Tibial nerve (tissue), 4 donors: ENCODE measurements at places on chromosomes 7 and 10. TPM values are rescaled to one million over a fixed set of nuclear protein-coding genes. Genes with fewer than 3 reads are reported as not detected.

GRCh38 chr10:73998929-73999691, 1.2 kb downstream of the VCL start:
- peak; percentile 53 for DNase-seq
- no peaks in the 10 kb centered on the region for H3K36me3 ChIP-seq
- H3K27ac ChIP-seq = peak overlapping the region; percentile 98
- peaks cover 21% of the 10 kb centered on the region for H3K4me1 ChIP-seq

GRCh38 chr7:51611937-51612336, 295.3 kb upstream of the COBL start:
- no peaks in the 10 kb centered on the region for H3K27me3 ChIP-seq
- no peak for DNase-seq
- no peak overlapping the region for H3K4me3 ChIP-seq
- H3K36me3 ChIP-seq = no peaks in the 10 kb centered on the region
- no peaks in the 10 kb centered on the region for H3K4me1 ChIP-seq
- H3K27ac ChIP-seq = no peak overlapping the region

The UCMA gene
- total RNA-seq = not detected

The AOC1 gene
- total RNA-seq = not detected

The LRRC18 gene
- total RNA-seq = not detected

- no peak for DNase-seq
- no peaks in the 10 kb centered on the region for H3K27me3 ChIP-seq
- H3K4me3 ChIP-seq = no peak overlapping the region
- peaks cover 24% of the 10 kb centered on the region for H3K4me1 ChIP-seq
These were observed 105.6 kb downstream of the ARID5B start for GRCh38 chr10:62007145-62007544.

GRCh38 chr7:132972745-132973144, 109.1 kb downstream of the CHCHD3 start:
- no peaks in the 10 kb centered on the region for H3K36me3 ChIP-seq
- DNase-seq = no peak
- no peaks in the 10 kb centered on the region for H3K27me3 ChIP-seq
- no peaks in the 10 kb centered on the region for H3K4me1 ChIP-seq
- no peak overlapping the region for H3K27ac ChIP-seq
- no peak overlapping the region for H3K4me3 ChIP-seq

The CDNF gene
- 1.2 TPM for total RNA-seq

GRCh38 chr10:115026056-115026745, 67.0 kb upstream of the ATRNL1 start:
- no peaks in the 10 kb centered on the region for H3K27me3 ChIP-seq
- no peaks in the 10 kb centered on the region for H3K36me3 ChIP-seq
- no peak for DNase-seq
- H3K27ac ChIP-seq = no peak overlapping the region
- H3K4me3 ChIP-seq = no peak overlapping the region

- H3K36me3 ChIP-seq = no peaks in the 10 kb centered on the region
- no peaks in the 10 kb centered on the region for H3K27me3 ChIP-seq
- no peak for DNase-seq
- H3K4me1 ChIP-seq = no peaks in the 10 kb centered on the region
- H3K27ac ChIP-seq = no peak overlapping the region
These were observed 46.6 kb downstream of the BTRC start for GRCh38 chr10:101400585-101400984.

The TMEM184A gene
- 2.5 TPM for total RNA-seq

GRCh38 chr10:123475466-123475865, 190.7 kb upstream of the GPR26 start:
- DNase-seq = no peak
- no peak overlapping the region for H3K27ac ChIP-seq
- no peaks in the 10 kb centered on the region for H3K27me3 ChIP-seq
- no peak overlapping the region for H3K4me3 ChIP-seq
- no peaks in the 10 kb centered on the region for H3K4me1 ChIP-seq
- H3K36me3 ChIP-seq = no peaks in the 10 kb centered on the region

The ZNF716 gene
- not detected for total RNA-seq

DNA sequence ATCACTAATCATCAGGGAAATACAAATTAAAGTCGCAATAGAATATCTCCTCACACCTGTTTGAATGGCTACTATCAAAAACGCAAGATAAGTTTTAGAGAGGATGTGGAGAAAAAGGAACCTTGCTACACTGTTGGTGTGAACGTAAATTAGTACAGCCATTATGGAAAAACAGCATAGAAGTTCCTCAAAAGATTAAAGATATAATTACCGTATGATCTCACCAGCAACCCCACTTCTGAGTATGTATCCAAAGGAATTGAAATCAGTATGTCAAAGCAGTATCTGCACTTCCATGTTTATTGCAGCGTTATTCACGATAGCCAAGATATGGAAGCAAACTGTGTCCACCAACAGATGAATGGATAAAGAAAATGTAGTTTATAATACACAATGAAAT, 164.4 kb downstream of the ZNF365 start:
- H3K27ac ChIP-seq = no peak overlapping the region
- H3K36me3 ChIP-seq = no peaks in the 10 kb centered on the region
- no peak overlapping the region for H3K4me3 ChIP-seq
- H3K27me3 ChIP-seq = no peaks in the 10 kb centered on the region
- no peak for DNase-seq
- no peaks in the 10 kb centered on the region for H3K4me1 ChIP-seq

DNA sequence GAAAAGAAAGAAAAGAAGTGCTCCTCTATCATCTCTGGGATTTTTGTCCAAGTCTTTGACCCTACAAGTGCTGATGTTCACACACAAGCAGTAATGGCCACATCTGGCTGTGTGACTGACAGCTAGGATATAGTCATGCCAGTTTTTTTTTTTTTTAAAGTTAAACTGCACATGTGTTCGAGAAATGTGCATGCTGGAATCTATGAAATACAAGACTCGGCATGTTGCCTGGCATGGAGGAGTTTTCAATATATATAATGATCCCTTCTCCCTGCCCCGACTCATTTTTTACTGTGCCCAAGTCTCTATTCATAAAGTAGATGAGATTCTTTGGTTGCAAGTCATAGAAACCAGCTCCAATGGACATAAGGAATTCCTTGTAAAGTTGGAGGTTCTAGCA, 60.4 kb upstream of the FGFR2 start:
- no peaks in the 10 kb centered on the region for H3K4me1 ChIP-seq
- H3K36me3 ChIP-seq = no peaks in the 10 kb centered on the region
- DNase-seq = no peak
- H3K27me3 ChIP-seq = no peaks in the 10 kb centered on the region

DNA sequence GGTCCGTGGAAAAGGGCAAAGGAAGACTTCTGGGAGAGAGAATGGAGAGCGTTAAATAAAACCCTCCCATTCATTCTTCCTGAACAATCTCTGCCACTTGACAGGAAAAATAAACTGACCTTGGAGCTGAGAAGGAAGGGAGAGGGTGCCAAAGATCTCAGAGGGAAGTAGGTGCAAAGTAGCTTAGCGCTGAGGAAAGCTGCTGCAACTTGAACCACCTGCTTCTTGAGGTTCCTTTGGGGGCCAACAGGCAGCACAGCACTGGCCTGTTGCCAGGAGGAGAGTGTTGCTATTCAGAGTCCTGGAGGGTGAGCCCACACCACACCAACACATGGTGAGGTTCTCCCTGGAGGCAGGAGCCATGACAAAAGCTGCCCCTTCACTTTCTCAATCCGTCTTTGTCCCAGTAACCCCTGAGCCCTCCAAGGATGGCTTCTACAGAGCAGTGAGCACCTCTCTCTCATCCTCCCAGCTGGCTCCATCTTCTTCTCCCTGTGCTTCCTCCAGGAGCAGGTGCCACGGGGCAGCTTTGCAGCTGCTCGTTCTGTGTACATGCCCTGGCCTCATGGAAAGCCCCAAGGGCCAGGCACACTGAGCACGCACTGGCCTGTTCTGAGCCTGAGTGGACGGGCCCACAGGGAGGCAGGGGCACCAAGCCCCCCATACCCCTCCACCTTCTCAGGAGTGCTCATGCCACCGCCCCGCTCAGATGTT, 101.3 kb downstream of the STRA8 start:
- no peaks in the 10 kb centered on the region for H3K27me3 ChIP-seq
- no peak overlapping the region for H3K27ac ChIP-seq
- H3K4me3 ChIP-seq = no peak overlapping the region
- no peaks in the 10 kb centered on the region for H3K4me1 ChIP-seq
- no peak for DNase-seq

GRCh38 chr7:80147543-80148391, 13.1 kb downstream of the GNAI1 start:
- no peak overlapping the region for H3K4me3 ChIP-seq
- H3K4me1 ChIP-seq = peaks cover 6% of the 10 kb centered on the region
- H3K36me3 ChIP-seq = no peaks in the 10 kb centered on the region
- H3K27me3 ChIP-seq = no peaks in the 10 kb centered on the region

GRCh38 chr10:63133821-63134557, 861 bp downstream of the NRBF2 start:
- no peaks in the 10 kb centered on the region for H3K36me3 ChIP-seq
- peak overlapping the region; percentile 81 for H3K27ac ChIP-seq
- H3K27me3 ChIP-seq = no peaks in the 10 kb centered on the region
- no peak for DNase-seq

- H3K4me3 ChIP-seq = no peak overlapping the region
- no peaks in the 10 kb centered on the region for H3K27me3 ChIP-seq
- no peaks in the 10 kb centered on the region for H3K36me3 ChIP-seq
- no peak for DNase-seq
- H3K27ac ChIP-seq = no peak overlapping the region
These were observed 122.3 kb downstream of the SPDYE5 start for GRCh38 chr7:75614401-75614800.

The H2BK1 gene
- not detected for total RNA-seq

The PKD2L1 gene
- not detected for total RNA-seq

GRCh38 chr7:52507546-52508255, 527.7 kb upstream of the POM121L12 start:
- DNase-seq = no peak
- no peaks in the 10 kb centered on the region for H3K36me3 ChIP-seq
- no peak overlapping the region for H3K4me3 ChIP-seq
- H3K27me3 ChIP-seq = no peaks in the 10 kb centered on the region
- H3K27ac ChIP-seq = no peak overlapping the region

DNA sequence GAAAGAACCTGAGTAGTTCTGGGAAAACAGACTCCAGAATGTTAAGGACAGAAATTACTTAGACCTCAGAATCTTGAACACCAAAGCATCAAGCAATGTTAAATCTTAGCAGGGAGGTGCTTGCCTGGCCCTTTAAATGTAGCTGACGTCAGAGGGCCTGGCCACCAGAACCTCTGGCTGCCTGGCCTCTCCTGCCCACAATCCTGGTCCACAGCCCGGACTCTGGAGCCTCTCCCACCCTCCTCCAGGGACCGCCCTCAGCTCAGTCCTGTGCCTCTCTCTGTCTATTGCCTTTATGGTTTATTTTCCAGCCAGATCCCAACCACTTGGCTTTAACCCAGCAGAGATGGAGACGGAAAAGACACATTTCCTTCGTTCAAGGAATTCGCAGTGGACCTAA, 42.2 kb upstream of the EGR2 start:
- H3K27ac ChIP-seq = no peak overlapping the region
- no peaks in the 10 kb centered on the region for H3K27me3 ChIP-seq

GRCh38 chr10:92901819-92902251, 53.5 kb downstream of the EXOC6 start:
- no peak overlapping the region for H3K27ac ChIP-seq
- peaks cover 11% of the 10 kb centered on the region for H3K36me3 ChIP-seq
- no peaks in the 10 kb centered on the region for H3K27me3 ChIP-seq
- DNase-seq = no peak
- H3K4me3 ChIP-seq = no peak overlapping the region

DNA sequence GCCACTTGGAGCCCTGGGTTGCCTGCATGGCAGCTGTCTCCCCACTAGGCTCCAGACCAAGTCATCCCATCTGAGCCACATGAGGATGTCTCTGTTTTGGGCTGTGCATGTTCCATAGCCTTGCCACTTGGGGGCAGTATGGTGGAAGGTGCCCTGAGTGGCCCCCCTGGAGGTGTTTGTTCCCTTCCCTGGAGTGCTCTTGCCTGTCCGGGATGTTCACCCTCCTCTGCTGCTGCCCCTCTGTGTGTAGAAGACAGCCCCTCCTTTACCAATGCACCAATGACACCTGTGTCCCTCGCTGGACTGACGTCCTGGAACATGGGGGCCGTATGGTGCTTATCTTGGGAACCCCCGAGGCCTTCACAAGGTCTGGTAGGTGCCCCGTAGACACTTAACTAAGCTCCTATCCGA, 100.2 kb downstream of the ACTR3B start:
- H3K4me1 ChIP-seq = no peaks in the 10 kb centered on the region
- no peaks in the 10 kb centered on the region for H3K27me3 ChIP-seq
- H3K27ac ChIP-seq = no peak overlapping the region
- H3K36me3 ChIP-seq = no peaks in the 10 kb centered on the region
- H3K4me3 ChIP-seq = no peak overlapping the region

DNA sequence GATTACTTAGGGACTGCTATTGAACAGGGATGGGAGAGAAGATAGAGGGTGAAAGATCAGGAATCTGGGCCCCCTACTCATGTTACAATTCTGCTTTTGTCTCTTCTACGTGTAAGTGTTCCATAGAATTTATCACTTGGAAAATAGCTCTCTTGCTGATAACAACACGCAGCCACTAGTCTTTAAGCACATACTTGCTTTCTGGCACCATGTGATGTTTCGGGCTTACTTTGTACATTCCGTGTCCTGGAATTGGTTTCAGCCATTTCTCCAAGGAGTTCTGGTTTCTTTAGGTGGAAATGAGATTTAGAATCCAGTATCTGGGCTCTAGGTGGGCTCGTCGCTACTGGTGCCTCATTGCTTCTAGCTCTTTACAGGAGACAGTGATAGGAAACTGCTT, 59.7 kb downstream of the TFAM start:
- H3K36me3 ChIP-seq = no peaks in the 10 kb centered on the region
- no peak overlapping the region for H3K4me3 ChIP-seq
- H3K4me1 ChIP-seq = no peaks in the 10 kb centered on the region
- DNase-seq = no peak
- H3K27ac ChIP-seq = no peak overlapping the region
- H3K27me3 ChIP-seq = no peaks in the 10 kb centered on the region

DNA sequence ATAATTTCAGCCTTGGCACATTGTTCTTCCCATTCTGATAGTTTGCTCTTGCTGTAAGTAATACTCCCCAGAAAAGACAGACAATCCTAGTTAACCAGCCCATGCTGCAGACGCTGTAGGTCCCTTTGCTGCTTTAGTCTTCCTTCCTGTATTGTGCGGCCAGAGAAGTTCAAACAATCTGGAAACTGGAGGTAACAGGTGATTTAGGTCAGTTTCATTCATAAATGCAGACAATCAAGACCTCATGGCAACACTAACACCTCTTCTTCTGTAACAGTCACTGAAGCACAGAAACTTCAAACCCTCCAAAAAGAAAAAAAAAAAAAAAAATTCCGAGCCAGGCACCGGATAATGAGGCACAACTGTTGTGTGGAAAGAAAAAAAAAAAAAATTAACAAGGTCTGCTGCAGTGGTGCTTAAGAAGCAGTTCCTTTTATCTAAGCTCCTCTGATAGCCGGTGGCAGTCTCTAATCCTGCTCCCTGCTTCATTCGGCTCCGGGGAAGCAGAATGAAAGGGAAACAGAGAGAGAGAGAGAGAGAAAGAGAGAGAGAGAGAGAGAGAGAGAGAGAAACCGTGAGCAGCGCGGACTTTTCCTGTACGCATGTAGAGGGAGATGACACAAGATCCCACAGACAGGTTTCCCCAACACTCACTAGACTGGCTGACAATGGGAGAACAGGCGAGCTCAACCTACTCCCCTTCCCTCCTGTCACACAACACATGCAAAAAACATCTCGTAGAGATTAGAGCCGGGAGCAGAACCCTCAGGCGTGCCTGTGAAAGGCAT, at the start of gene SEMA3A:
Gene SEMA3A (minus strand): TSS at position 306 of the 788 bp plus-strand sequence. CDS start 203 bp downstream, at position 103.
- H3K27me3 ChIP-seq = no peaks in the 10 kb centered on the region
- peak within 1 kb of the TSS; percentile 9 for H3K27ac ChIP-seq
- peaks cover 8% of the 10 kb centered on the region for H3K4me1 ChIP-seq
- H3K36me3 ChIP-seq = no peaks in the 10 kb centered on the region
- DNase-seq = peak; percentile 16

- H3K27ac ChIP-seq = peak overlapping the region; percentile 71
- no peaks in the 10 kb centered on the region for H3K27me3 ChIP-seq
- no peaks in the 10 kb centered on the region for H3K4me1 ChIP-seq
- H3K36me3 ChIP-seq = no peaks in the 10 kb centered on the region
- DNase-seq = no peak
These were observed 512 bp downstream of the FAM24B start for GRCh38 chr10:122878799-122879338.
